ENCODE measurements at places on chromosomes 6 and 20. TPM values are rescaled to one million over a fixed set of nuclear protein-coding genes. Genes with fewer than 3 reads are reported as not detected.

Gene LY6G6F
- total RNA-seq, result not detected

Gene IL17A
- not detected for total RNA-seq

Gene TCP11
- not detected for total RNA-seq

Gene RSPH4A
- 0.19 TPM for total RNA-seq

Gene TRIM15
- total RNA-seq, result not detected

Gene RGS17
- 8.5 TPM for total RNA-seq

Gene MCHR2
- not detected for total RNA-seq

Gene POPDC3
- 27.8 TPM for total RNA-seq

Gene SSTR4
- 0.12 TPM for total RNA-seq

Gene TRIM10
- total RNA-seq, result not detected

Gene TSHZ2
- not detected for total RNA-seq

Gene SLC17A1
- total RNA-seq, result not detected

Gene GSTA2
- not detected for total RNA-seq

Gene LINC00237
- total RNA-seq, result not detected

Gene HRH3
- not detected for total RNA-seq

Gene DYNLT2
- 0.44 TPM for total RNA-seq

Gene NSFL1C
- total RNA-seq, result 106 TPM

Gene OR12D3
- not detected for total RNA-seq

Gene KCNK5
- total RNA-seq, result 1.3 TPM

Gene PPIL6
- total RNA-seq, result 3.9 TPM

Gene MATN4
- 0.15 TPM for total RNA-seq

Gene TUBB2B
- total RNA-seq, result 14.1 TPM

Gene LIME1
- total RNA-seq, result 8.9 TPM

Gene THEMIS
- not detected for total RNA-seq

Gene GRM1
- total RNA-seq, result 0.02 TPM

Gene CST9
- not detected for total RNA-seq

Gene SIRPB1
- total RNA-seq, result 0.17 TPM

Gene TBCC
- total RNA-seq, result 15.3 TPM

Gene CLPSL1
- total RNA-seq, result not detected

Gene SENP6
- 29.2 TPM for total RNA-seq

All from A549 treated with GW870086 at 1 μM for 4 hours (cell line).